ENCODE measurements at places on chromosomes 2 and 18.

DNA sequence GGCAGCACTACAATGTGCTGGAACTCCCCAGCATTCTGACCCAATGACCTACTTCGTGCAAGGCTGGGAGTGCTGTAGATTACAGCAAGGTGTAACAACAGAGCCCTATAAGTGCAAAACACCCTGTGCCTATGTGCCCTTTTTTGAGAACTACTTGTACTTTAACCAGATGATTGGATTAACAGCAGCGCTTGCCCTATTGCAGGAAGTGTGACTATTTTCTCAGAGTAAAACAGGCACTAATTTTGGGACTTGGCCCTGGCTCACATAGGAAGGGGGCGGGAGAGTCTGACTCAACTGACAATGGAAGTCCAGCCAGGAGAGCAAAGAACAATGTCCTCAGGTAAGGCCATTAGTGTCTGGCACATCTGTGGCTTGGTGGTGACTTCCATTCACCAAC, 35.6 kb upstream of the RNF125 start:
- no peak for DNase-seq

- peak; percentile 99 for DNase-seq
Measured at GRCh38 chr2:132415915-132416722, 486 bp upstream of the GPR39 start.

DNA sequence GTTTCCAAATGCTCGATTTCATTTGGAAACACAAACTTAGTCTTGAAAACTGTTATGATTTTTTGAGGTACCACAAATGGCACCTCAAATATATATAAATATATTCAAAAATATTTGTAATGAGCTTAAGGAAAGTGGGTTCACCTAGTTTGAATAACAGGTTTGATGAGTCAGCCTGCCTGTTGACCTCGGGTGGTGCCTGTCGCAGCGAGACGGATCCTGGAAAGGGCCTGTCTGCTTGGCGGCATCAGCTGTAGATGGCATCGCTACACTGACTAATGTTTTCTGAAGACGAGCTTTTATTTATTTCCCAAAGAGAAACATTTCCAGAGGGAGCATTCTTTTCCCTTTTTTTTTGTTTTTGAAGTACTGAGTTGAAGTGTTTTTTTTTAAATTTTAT, 6.9 kb downstream of the ALLC start:
- no peak for DNase-seq

DNA sequence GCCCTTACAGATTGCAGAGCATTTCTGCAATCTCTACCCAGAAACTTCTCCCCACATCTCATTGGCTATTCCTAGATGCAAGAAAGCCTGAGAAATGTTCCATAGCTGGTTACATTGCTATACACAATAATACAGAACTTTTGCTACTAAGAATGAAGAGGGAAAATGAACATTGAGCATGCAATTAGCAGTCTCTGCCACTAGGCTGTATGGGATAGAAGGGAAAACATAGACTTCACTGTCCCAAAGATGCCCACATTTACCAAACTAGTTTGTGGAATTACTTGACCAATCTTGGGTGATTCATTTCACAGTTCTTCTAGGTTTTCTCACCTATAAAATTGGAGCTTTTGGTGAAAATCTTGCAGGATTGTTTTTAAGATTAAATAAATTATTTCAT, 265.7 kb upstream of the NT5C1B start:
- peak; percentile 13 for DNase-seq

GRCh38 chr2:212811036-212811805, 272.6 kb upstream of the ERBB4 start:
- DNase-seq, result peak; percentile 53

GRCh38 chr2:159988412-159988970, 73.9 kb downstream of the PLA2R1 start:
- DNase-seq, result no peak

DNA sequence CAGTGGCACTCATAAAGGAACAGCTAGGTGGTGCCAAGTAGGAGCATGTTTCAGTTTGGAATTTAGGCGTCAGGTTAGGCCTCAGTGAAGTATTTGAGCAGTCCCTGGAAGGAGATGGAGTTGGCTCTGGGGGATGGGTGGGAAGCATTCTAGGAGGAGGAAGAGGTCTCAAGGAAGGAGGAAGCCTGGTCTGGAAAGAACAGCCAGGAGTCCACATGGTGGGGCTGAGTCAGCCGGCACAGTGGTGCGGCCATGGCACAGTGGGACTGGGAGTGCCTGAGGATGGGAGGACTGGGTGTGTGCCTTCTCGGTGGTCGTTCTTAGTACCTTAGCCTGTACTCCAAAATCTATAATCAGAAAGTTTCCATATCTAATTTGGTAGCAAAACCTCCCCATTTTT, 373.3 kb downstream of the PTPRM start:
- no peak for DNase-seq

GRCh38 chr2:72926811-72927465, 9.6 kb downstream of the EMX1 start:
- DNase-seq, result no peak

DNA sequence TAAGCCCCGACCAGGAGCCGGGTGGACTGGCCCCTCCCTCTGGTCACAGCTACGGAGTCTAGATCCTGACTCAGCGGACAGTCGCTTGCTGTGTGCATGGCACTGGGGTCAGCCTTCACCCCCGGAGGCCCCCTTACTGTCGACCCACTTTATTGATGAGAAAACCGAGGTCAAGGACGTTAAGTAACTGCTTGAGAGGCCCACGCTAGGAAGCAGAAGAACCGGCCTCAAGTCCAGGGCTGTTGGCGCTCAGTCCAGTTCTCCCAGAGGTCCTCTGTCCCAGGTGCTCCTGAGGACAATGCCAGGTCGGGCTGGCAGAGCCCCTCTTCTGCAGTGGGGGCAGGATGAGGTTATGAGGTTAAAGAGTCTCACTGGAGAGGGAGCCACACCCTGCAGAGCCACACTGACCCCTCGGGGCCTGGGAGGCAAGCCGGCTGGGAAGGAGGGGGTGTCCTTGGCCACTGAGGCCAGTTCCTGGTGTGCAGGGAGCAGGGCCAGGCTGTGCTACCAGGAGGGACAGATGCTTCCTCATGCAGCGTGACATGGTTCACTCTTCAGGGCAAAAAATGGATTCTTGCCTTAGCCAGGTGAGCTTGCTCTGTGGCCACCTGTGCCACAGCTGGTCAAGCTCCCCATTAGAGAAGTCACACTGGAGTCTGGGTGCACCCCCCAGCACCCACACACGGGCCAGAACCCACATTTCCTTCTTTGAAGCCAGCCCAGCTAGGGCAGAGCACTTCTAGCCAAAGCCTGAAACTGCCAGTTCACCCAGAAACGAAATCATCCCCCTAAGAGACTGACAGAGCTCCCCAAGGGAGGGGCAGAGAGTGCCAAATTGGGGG, 47.3 kb upstream of the HPCAL1 start:
- no peak for DNase-seq

DNA sequence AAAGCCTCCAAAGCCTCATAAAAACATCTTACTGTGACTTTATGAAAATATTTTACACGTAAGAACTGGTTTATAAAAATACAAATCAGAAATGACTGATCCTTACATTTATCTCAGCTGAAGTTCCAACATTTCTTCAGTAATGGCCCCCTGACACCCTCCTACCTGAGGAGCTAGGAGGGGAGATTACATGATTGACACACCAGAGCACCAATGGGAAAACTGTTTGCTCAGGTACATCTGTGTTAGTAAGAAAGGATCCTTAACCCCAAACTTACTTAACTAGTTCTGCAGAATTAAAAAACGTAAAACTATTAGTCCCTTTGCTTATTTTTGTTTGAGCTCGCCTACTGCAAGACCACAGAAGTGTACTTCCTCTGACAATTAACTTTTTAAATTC, 27.0 kb downstream of the ENOSF1 start:
- no peak for DNase-seq

DNA sequence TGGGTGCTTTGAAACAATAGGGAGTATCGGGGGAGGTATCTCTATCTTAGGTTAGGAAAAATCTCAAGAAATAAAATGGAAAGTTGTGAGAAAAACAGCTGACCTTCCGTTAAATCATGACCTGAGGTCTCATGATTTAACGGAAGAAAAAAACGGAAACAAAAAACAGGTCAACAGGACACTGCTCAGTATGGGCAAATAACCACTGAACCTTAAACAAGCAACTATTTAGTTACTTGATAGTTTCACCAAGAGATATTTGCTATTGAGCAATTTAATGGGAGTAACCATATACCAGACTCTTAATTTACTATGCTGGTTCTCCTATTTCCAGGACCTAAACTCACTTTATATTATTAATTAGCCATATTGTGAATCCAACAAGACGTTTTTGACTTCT, 150.8 kb downstream of the PARD3B start:
- no peak for DNase-seq

DNA sequence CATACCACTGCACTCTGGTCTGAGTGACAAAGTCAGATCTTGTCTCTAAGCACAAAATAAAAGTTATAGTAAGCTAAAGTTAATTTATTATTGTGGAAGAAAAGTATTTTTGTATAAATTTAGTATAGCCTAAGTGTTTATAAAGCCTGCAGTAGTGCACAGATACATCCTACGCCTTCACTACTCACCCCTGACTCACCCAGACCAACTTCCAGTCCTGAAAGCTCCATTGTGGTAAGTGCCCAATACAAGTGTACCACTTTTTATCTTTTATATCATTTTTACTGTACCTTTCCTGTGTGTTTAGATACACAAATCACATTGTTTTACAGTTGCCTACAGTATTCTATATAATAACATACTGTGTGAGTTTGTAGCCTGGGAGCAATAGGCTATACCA, 57.5 kb downstream of the UBE2E3 start:
- DNase-seq, result no peak

- DNase-seq, result no peak
Measured at GRCh38 chr2:226837334-226837733, 1.5 kb downstream of the RHBDD1 start.

- no peak for DNase-seq
Measured at GRCh38 chr2:112634153-112634873, 11.4 kb upstream of the SLC20A1 start.

DNA sequence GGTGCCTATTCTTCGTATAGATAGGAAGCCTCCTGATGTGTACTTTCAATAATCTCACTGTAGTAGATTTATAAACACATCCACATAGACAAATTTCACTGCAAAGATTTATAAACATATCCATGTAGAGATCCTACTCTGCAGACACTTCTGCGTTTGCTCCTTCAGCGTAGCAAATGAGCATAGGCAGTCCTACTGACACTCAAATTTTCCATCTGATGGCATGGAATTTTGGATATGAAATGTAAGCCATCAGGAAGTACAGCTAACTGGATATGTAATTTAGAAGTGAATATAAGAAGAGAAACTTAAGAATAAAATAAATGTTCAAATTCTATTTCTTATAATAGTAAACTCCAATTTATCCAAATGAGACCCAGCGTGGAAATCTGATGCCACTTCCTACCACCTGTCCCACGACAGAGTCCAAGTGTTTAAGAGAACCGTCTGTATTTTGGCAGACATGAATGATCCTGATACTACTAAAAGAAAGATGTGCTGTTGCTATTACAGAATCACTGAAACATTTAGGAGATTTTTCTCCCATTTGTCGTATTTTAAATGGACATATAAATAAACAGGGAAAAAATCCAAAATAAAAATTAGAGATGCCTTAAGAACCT, 86.0 kb downstream of the DTNA start:
- no peak for DNase-seq

DNA sequence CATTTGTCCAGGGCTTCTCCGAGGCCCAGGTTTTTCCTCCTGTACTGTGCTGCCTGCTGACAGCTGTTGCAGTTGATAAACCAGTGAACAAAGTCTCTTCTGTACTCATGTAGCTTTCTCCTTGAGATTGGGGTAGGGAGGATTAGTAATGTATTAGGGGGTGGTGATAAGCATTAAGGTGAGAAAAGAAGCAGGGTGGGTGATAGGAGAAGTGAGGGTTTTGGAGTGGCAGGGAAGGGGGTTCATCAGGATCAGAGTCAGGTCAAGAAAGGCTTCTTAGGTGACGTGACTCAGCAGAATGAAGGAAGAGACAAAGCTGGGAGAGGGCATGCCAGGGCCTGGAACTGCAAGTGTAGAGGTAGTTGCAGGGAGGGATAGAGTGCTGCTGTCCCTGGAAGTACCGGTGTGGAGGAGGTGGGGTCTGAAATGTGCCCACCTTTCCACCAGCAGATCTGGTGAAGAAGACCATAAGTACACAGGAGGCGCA, 48.7 kb downstream of the PKP4 start:
- peak; percentile 34 for DNase-seq

DNA sequence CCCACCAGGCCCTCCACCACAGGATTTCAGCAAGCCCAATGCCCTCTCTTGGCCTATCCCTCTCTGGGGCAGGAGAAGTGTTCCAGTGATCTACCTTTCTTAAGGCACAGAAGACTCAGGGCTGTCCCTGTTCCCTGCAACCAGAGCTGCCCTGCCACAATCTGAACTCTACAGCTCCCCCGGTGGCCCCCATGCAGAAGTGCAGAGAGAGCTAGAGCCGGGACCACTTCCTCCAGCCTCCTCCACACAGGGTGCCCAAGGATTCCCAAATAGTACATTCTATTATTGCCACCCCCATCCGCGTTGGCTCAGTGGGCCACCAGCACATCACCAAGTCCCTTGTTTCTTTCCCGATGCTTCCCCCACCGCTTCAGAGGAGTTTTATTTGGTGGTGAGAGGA, 114.8 kb upstream of the PTPRM start:
- DNase-seq, result peak; percentile 43

GRCh38 chr2:75646090-75646582, 447 bp upstream of the MRPL19 start:
- no peak for DNase-seq

DNA sequence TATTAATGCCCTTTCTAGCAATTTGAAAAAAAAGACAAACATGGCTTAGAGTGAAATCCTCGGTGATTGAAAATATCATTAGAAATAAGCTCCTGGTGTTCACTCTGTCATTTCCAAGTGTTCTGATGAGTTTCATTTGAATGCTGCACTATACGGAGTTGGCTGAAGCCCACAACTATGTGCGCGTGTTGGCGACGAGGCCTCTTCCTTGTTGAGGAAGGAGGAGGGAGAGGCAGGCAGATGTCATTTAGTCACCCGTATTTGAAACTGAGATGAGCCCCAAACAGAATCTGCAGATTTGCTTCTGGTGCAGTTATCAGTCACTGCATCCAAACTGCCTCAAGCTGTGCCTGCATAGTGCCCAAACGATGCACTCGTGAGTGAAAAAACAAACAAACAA, 23.5 kb upstream of the SKOR2 start:
- no peak for DNase-seq

GRCh38 chr2:129296806-129297205, 682.7 kb upstream of the RAB6C start:
- no peak for DNase-seq

- DNase-seq, result no peak
Measured at GRCh38 chr18:26419746-26420145, 128.6 kb downstream of the KCTD1 start.
